ENCODE measurements at places on chromosomes 4 and X.

DNA sequence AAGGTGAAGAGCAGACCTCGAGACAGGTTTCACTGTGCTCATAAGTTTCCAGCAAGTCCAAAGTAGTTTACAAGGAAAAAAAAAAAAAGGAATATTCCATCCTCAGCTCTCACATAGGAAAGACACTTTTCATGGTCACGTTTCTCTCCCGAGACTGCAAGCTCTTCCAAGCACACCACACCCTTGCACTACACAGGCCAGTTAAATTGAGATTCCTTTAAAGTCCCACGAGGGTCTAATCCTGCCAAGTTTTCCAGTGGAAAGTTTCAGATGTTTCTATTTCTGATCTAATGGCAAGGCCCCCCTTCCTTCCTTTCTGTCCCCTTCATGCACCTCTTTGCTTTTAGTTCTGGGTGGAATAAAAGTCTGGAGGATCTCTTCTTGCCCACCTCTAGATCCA, 67.9 kb upstream of the PCDH19 start:
- no peak overlapping the region for H3K27ac ChIP-seq
- H3K4me1 ChIP-seq: no peaks in the 10 kb centered on the region
- no peak overlapping the region for H3K4me3 ChIP-seq
- no peak for DNase-seq

DNA sequence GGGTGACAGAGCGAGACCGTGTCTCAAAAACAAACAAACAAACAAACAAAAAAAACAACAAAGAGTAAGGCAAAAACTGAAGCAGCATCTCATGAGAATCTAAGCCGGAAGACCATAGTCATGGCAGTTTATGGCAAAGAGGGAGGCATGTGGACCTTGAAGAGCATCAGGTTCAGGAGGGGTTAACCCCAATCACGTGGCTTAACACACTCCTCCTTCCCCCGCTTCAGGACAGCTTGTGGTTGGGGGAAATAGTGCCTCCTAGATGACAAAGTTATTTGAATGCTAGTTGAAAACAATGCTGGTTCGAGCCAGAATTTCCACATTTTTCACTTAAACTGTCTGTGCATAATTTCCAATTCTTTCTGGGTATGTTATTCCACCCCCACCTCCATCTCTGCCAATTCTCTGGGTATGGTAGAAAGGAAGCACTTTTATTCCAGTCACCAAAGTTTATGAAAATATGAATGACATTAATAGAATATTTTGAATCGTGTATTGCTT, 11.7 kb upstream of the MAP7D3 start:
- no peak overlapping the region for H3K27ac ChIP-seq
- no peak overlapping the region for H3K4me3 ChIP-seq
- no peaks in the 10 kb centered on the region for H3K4me1 ChIP-seq
- no peaks in the 10 kb centered on the region for H3K27me3 ChIP-seq

GRCh38 chr4:44983083-44983482, 256.7 kb upstream of the GNPDA2 start:
- no peak for DNase-seq
- no peaks in the 10 kb centered on the region for H3K4me1 ChIP-seq
- H3K4me3 ChIP-seq: no peak overlapping the region
- no peaks in the 10 kb centered on the region for H3K27me3 ChIP-seq

- H3K27me3 ChIP-seq: no peaks in the 10 kb centered on the region
- no peak for DNase-seq
- peaks cover 13% of the 10 kb centered on the region for H3K4me1 ChIP-seq
- no peaks in the 10 kb centered on the region for H3K36me3 ChIP-seq
These were observed 10.2 kb upstream of the TMEM156 start for GRCh38 chr4:39042366-39042765.

- no peak overlapping the region for H3K27ac ChIP-seq
- DNase-seq: no peak
- no peaks in the 10 kb centered on the region for H3K36me3 ChIP-seq
- H3K27me3 ChIP-seq: peaks cover 4% of the 10 kb centered on the region
- H3K4me3 ChIP-seq: no peak overlapping the region
These were observed 109.2 kb downstream of the DCTD start for GRCh38 chr4:182807767-182808548.

DNA sequence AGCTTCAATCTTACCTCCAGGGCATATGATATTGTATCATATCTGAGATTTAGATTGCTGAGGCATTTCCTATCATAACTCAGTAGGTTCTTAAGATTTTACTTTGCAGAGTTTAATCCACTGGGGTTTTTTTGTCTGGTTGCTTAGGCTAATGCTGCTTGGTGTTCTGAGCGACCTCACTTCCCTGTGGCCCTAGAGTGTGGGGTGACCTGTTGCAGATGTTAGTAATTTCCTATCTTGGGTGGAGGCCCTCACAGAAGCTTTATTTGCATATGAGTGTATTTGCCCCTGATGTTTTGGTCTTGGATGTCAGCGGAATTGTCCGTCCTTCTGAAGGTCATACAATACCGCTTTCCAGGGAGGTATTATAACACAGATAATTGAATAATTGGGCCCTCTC, 137.1 kb downstream of the NDST3 start:
- H3K4me1 ChIP-seq: no peaks in the 10 kb centered on the region
- no peak overlapping the region for H3K27ac ChIP-seq
- no peaks in the 10 kb centered on the region for H3K36me3 ChIP-seq
- no peak overlapping the region for H3K4me3 ChIP-seq

GRCh38 chr4:41213625-41214135, 662 bp downstream of the APBB2 start:
- H3K4me3 ChIP-seq: peak overlapping the region; percentile 86
- H3K4me1 ChIP-seq: peaks cover 27% of the 10 kb centered on the region
- H3K27ac ChIP-seq: peak overlapping the region; percentile 13
- no peaks in the 10 kb centered on the region for H3K36me3 ChIP-seq
- H3K27me3 ChIP-seq: no peaks in the 10 kb centered on the region

DNA sequence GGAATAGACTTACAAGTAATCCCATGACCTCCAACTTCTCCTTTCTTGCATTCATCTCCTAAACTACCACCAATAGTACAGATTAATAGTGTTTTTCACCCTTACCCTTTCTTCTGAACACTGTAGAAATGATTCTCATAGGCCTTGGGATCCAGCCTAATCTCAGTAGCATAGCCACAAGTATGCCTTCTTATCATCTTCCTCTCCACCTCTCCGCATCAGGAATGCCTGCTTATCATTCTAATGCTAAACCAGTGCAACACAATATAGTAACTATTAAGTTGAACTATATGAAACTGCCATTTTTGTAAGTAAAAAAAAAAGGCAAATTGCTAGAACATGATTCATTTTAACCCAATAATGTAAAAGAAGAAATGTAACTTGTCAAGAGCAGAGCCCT, 79.5 kb upstream of the IL2 start:
- no peak overlapping the region for H3K27ac ChIP-seq
- no peaks in the 10 kb centered on the region for H3K4me1 ChIP-seq
- H3K4me3 ChIP-seq: no peak overlapping the region
- H3K36me3 ChIP-seq: no peaks in the 10 kb centered on the region
- no peaks in the 10 kb centered on the region for H3K27me3 ChIP-seq

- H3K27me3 ChIP-seq: no peaks in the 10 kb centered on the region
- no peaks in the 10 kb centered on the region for H3K36me3 ChIP-seq
- no peak overlapping the region for H3K4me3 ChIP-seq
- no peaks in the 10 kb centered on the region for H3K4me1 ChIP-seq
These were observed 1138.8 kb downstream of the ARAP2 start for GRCh38 chr4:35105486-35105885.

DNA sequence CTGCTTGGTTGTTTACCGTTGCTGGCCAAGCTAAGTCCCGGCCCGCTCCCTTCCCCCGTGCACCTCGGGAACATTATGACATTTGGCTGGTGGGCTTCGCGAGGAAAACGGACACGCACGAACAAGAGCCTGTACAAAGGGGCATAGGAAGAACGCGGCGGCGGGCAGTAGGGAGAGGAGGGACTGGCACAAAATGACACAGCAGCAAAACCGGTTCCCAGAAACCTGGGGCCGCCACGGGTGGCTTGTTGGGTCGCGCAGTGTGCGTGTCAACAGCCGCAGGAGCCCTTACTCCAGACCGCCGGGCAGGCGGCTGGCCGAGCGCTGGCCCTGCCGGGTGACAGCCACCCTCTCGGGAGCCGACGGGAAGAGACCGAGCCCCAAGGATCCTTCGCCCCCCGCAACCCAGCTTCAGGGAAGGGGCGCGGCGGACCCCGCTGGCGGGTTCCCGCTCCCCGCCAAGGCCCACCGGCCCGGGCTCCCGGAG, 1.6 kb upstream of the LIN54 start:
- peaks cover 9% of the 10 kb centered on the region for H3K4me1 ChIP-seq
- H3K36me3 ChIP-seq: no peaks in the 10 kb centered on the region
- peak overlapping the region; percentile 98 for H3K27ac ChIP-seq
- peak overlapping the region; percentile 55 for H3K4me3 ChIP-seq

GRCh38 chr4:154854362-154854761, 73.3 kb downstream of the RBM46 start:
- H3K27me3 ChIP-seq: no peaks in the 10 kb centered on the region
- no peaks in the 10 kb centered on the region for H3K36me3 ChIP-seq
- DNase-seq: no peak
- no peak overlapping the region for H3K4me3 ChIP-seq
